ENCODE measurements at places on chromosomes 7 and 10.

GRCh38 chr7:108136191-108136688, 6.1 kb upstream of the LAMB4 start:
- no peak for DNase-seq

DNA sequence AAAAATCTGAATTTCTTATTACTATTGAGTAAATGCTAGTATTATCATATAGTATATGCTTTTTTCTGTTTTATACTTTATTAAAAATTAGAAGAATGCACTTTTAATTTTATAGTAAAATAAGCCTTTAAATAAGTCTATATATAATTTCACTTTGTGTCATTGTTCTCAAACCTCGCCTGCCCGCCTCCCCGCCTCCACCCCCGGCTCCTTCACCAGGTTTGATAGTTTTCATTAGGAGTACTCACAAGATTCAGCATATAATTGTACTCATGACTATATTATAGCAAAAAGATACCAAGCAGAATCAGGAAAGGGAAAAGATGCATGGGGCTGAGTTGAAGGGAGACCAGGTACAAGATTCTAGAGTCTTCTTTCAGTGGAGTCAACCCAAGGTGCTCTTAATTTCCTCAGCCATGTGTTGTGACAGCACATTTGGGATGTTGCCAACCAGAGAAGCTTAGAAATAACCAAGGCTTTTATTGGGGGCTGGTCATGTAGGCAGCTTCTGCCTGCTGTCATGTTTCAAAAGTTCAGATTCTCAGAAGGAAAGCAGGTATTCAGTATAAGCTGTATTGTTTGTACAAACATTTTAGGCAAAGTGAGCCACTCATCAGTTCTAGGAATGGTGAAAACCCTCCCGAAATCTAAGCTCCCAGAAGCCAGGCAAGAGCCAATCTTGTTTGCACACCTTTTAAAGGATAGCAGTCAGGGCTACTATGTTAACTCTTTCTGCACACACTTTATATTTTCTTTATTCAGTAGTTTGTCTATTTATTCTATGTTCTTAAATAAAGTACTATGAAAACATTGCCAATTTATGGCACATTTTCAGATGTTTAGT, 12.3 kb downstream of the NHLRC2 start:
- DNase-seq = no peak

- no peak for DNase-seq
Measured at GRCh38 chr7:155237297-155237696, 60.4 kb upstream of the INSIG1 start.

- DNase-seq = peak; percentile 98
Measured at GRCh38 chr7:137992550-137993394, 9.1 kb downstream of the CREB3L2 start.

DNA sequence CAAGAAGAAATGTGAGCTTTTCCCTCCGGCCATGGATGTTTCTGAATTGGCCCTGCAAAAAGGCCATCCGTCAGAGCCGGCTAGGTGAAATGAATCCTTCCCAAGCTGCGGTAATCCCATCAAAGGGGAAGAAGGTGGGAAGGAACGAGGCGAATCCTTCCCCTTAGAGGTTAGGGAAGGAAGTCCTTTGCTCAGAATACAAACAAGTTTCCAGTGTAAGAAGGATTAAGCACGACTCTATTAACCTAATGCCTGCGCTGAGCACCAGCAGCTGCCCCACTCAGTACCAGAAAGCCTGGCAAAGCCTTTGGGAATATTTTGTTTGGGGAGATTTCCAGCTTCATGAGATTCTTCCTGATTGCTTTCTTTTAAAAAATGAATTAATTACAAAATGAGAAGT, 42.8 kb downstream of the CLRN3 start:
- no peak for DNase-seq

GRCh38 chr7:127392182-127392565, 334 bp downstream of the ZNF800 start:
- no peak for DNase-seq

GRCh38 chr10:45076891-45077290, 76.2 kb downstream of the ZNF22 start:
- no peak for DNase-seq

GRCh38 chr10:77640167-77640566, 2.6 kb upstream of the KCNMA1 start:
- no peak for DNase-seq

DNA sequence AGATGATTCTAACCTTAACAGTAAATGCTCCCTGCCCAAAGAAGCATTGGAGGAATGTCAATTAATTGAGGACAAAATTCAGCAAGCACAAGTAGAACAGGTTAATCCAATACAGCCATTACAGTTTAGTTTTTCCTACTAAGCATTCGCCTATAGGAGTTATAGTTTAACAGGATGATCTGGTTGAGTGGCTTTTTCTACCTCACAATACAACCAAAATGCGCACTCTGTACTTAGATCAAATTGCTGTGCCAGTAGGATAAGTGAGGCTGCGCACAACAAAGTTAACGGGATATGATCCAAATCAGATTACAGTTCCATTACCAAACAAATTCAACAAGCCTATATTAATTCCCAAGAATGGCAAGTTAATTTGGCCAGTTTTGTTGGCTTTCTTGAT, 117.1 kb upstream of the TRIM24 start:
- no peak for DNase-seq

- no peak for DNase-seq
Measured at GRCh38 chr7:150973571-150974451, 4.3 kb downstream of the KCNH2 start.

GRCh38 chr7:108456845-108457540, 757 bp upstream of the NRCAM start:
- DNase-seq = no peak

- peak; percentile 37 for DNase-seq
Measured at GRCh38 chr7:42232275-42232674, 4.7 kb downstream of the GLI3 start.

GRCh38 chr7:84981055-84981976, 205.5 kb downstream of the SEMA3D start:
- DNase-seq = no peak

DNA sequence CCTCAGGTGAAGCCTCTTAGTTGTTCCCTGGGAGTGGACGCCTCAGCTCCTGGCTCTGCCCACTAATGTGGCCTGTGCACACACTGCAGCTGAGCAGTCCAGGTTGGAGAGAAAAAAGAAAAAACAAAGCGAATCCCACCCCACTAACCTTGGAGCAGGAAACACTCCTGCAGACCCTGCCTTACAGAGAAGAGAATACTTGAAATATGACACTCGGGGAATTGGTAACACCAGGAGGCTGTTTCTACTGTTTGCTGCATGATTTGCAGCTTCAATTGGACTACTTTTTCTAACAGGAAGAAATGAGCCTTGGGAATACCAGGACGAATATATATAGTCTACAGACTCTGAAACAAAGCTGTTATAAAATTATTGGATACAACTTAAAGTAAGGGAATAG, 22.2 kb downstream of the CDHR3 start:
- no peak for DNase-seq

GRCh38 chr10:11823122-11823988, at the start of gene PROSER2:
PROSER2 (plus strand) TSS chr10:11823356; CDS start chr10:11852078, 28,722 bp downstream.
- no peak for DNase-seq

DNA sequence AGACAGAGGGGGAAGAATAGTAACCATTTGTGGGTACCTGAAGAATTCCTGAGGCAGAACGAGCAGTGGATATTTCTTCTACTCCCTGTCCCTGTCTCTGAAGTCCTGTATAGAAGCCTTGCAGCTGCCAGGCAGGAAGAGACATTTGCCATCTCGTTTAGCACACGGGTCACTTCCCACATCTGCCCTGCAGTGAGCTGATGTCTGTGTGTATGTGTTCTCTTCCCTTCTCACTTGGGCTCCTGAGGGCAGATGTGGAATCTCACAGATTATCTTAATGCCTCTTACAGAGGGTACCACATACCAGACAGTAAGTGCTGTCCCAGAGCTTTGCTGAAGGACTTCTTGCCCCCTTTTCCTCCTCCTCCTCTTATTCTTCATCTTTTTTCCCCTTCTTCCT, 14.1 kb upstream of the TRPV6 start:
- DNase-seq = no peak

DNA sequence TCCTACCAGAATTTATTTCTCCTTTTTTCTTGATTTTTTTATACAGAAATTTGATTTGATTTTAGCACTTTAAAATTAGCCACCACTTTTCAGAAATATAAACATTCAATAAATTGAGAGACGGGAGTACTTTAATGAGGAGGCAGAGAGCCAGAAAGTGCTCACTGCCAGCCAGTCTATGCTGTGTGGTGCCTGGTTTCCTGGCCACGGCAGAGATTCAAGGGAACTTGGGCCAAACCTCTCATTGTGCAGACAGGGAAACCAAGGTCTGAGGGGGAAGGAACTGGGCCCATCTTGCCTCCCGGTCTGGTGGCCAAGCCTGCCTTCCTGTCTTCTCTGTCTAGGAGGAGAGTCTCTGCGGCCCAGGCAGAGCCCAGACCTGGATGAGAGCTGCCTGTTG, 25.9 kb downstream of the ADAMTS14 start:
- no peak for DNase-seq

- no peak for DNase-seq
Measured at GRCh38 chr10:59887972-59888640, 18.2 kb downstream of the CCDC6 start.

DNA sequence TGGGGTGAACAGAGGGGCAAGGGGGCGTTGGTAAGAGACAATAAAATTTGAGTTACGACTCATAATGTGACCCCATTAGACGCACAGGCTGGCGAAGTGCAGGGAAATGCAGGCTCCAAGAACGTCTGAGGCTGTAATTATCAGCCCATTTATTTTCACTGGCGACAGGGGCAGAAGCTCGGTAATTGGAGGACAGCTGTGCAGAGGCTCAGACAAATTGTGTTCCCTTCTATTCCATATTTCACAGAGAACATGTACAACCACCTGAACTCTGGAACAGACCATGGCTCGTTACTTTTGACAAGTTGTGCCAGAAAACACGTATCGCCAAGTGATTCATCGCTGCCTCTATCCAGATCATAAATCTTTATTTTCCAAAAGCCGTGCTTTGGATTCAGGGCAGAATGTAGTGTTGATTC, 137.3 kb upstream of the FRMD4A start:
- no peak for DNase-seq

DNA sequence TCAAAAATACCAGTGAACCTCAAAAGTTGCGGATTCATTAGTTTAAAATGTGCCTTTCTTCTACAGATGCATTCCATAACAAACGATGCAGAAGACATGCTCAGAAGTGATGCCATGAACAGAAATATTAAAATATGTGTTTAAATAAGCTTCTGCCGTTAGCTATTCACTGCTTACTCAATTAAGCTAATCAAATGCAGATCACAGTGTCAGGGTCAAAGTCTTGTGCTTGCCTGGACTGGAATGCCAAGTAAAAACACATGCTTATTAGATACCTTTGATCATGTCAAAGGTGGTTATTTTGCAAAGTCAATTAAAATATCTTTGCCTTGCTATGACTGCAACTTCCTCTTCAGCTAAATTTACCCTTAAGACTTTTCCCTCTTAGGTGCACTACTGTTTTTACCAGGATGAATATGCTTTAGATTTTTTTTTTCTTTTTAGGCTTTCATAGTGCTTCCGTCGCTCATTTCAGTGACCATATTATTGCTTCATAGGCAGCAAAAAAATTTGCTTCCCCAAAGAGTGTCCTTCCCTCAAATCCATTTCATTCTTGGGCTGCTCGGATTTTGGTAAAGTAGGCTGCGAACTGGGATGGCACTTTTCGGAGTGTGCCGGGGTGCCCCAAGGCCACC, 905 bp downstream of the ASB13 start:
- no peak for DNase-seq

DNA sequence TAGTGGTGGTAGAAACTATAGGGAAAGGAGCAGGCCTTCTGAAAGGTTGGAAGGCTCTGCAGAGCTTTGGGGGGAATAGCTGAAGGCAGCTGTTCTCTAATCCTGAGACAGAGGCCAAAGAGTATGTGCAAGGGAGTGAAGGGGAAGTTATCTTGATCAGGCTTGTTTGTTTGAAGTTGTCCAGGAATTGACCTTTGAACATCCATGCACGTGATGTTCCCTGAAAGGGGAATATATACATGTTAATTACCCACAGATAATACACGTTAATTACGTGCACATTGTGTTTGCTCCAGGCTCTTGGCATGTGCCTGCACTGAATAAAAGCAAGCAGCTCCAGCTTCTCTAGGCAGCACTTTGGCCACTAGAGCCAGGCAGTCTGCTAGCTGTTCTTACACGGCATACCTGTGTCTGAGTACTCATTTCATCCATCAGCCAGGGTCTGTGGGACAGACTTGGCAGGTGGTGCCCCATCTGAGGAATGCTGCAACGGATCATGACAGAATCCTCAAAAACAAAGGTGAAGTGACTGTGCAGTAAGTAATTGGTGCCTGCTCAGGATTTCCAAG, 18.0 kb upstream of the STARD3NL start:
- no peak for DNase-seq

GRCh38 chr10:100934084-100934659, 21.4 kb downstream of the SLF2 start:
- DNase-seq = no peak
